ENCODE measurements at places on chromosomes 1 and 21. TPM values are rescaled to one million over a fixed set of nuclear protein-coding genes. Genes with fewer than 3 reads are reported as not detected.

LCE2A gene
- not detected for total RNA-seq

ARMH1 gene
- total RNA-seq = 0.28 TPM

CTSS gene
- 0.18 TPM for total RNA-seq

MYOG gene
- not detected for total RNA-seq

FHAD1 gene
- not detected for total RNA-seq

EXTL2 gene
- total RNA-seq = 27.6 TPM

OR2M5 gene
- not detected for total RNA-seq

OR10K1 gene
- not detected for total RNA-seq

DSTYK gene
- total RNA-seq = 18.3 TPM

PRELP gene
- total RNA-seq = not detected

DENND2C gene
- total RNA-seq = 3.1 TPM

RIPPLY3 gene
- total RNA-seq = not detected

AMPD1 gene
- not detected for total RNA-seq

HES2 gene
- not detected for total RNA-seq

S100B gene
- not detected for total RNA-seq

ABCG1 gene
- total RNA-seq = 0.36 TPM

ATP1A2 gene
- under 0.01 TPM for total RNA-seq

KRTAP10-9 gene
- total RNA-seq = not detected

OR2AK2 gene
- not detected for total RNA-seq

TGFB2 gene
- total RNA-seq = 5.3 TPM

ODF2L gene
- total RNA-seq = 20.0 TPM

MRPS6 gene
- total RNA-seq = 11.9 TPM

EPHA8 gene
- not detected for total RNA-seq

FOXO6 gene
- not detected for total RNA-seq

GJA4 gene
- not detected for total RNA-seq

LHX8 gene
- total RNA-seq = not detected

CYYR1 gene
- total RNA-seq = not detected

ZSWIM5 gene
- total RNA-seq = under 0.01 TPM

FAM151A gene
- not detected for total RNA-seq

S100A8 gene
- not detected for total RNA-seq

KRTAP24-1 gene
- not detected for total RNA-seq

CNR2 gene
- not detected for total RNA-seq

NCAM2 gene
- total RNA-seq = 5.0 TPM

NOS1AP gene
- total RNA-seq = 0.18 TPM

CRP gene
- not detected for total RNA-seq

ELK4 gene
- total RNA-seq = 11.3 TPM

C1orf115 gene
- under 0.01 TPM for total RNA-seq

FCAMR gene
- not detected for total RNA-seq

AKR7A3 gene
- total RNA-seq = under 0.01 TPM

SELENOF gene
- 128 TPM for total RNA-seq

CFHR2 gene
- not detected for total RNA-seq

MARK1 gene
- total RNA-seq = not detected

RASAL2 gene
- total RNA-seq = 19.2 TPM

LAMB3 gene
- 0.72 TPM for total RNA-seq

C1orf174 gene
- 45.7 TPM for total RNA-seq

C1orf185 gene
- not detected for total RNA-seq

NTRK1 gene
- not detected for total RNA-seq

All from IMR-90 (cell line).